ENCODE measurements at places on chromosomes 7 and 10.

DNA sequence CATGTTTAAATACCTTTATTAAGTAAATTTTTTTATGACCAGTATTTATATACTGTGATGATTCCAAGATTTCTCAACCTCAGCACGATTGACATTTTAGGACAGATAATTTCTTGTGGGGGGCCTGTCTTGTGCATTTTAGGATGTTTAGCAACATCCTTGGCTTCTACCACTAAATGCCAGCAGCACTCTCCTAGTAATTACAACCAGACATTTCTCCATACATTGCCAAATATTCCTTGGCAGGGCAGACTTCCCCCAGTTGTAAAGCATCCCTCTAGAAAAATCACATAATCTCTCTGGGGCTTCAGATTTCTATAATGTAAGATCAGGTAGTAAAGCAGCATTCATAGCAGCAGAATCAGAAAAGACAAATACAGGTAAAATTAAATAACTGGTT, 7.8 kb upstream of the LIPM start:
- DNase-seq = peak; percentile 35

- no peak for DNase-seq
Measured at GRCh38 chr10:31536302-31536701, 217.3 kb downstream of the ZEB1 start.

DNA sequence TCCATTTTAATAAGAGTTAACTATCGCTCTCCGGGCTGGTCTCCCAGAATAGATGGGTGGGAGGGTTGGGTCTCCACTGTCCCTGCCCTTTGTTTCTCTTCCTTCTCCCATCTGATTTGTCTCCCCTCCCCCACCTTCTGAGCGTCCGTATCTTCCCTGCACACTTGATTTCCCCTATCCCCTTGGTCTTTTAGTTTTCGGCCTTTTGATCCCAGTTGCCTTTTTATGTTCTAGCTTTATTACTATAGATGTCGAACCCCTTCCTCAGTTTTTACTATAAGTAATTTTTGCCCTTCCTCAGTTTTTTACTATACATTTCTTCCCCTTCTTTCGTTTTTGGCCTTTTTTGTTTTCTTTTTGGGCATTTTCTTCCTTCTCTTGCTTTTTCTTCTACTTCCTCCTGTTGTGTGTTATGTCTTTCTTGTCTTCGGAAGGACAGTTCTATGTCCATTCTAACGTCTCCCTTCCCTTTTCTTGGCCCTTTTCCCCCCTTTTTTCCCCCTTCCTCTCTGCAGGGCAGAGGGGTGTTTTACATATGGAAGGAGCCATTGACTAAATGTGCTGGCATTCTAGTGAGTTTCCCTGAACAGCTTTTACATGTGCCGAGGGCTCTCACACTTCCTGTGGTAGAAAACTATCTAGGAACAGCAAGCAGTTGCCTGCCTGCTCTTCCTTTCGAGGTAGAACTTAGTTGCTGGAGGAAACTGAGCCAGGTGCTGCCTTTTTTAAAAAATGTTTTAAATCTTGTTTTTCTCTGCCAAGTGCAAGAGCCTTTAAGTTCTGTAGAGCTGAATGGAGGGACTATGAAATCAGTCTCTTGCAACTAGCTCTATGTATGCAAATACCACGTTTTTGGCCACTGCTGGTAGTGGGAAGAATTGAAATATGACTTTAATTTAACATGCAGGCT, 2.8 kb downstream of the TET1 start:
- DNase-seq = peak; percentile 72

DNA sequence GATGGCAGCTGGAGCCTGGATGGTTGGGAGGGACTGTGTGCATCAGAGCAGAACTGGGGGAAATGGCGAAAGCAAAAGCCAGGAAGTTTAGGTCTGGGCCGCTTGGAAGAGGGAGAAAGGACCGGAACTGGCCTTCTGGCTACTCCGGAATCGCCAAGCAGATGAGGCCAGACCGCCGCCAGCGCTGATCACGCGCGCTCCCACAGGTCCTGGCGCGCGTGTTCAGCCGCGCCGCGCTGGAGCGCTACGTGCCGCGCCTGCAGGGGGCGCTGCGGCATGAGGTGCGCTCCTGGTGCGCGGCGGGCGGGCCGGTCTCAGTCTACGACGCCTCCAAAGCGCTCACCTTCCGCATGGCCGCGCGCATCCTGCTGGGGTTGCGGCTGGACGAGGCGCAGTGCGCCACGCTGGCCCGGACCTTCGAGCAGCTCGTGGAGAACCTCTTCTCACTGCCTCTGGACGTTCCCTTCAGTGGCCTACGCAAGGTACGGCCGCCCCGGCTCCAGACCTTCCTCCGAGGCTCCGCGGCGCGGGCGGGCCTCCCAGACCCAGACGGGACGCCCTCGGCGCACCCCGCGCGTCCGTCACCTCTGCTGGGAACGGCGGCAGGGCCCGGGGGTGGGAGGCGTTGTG, 2.0 kb downstream of the CYP26C1 start:
- DNase-seq = peak; percentile 30

Data from fibroblast of skin of right biceps (primary cell).